ENCODE measurements at places on chromosomes 1 and 21.

DNA sequence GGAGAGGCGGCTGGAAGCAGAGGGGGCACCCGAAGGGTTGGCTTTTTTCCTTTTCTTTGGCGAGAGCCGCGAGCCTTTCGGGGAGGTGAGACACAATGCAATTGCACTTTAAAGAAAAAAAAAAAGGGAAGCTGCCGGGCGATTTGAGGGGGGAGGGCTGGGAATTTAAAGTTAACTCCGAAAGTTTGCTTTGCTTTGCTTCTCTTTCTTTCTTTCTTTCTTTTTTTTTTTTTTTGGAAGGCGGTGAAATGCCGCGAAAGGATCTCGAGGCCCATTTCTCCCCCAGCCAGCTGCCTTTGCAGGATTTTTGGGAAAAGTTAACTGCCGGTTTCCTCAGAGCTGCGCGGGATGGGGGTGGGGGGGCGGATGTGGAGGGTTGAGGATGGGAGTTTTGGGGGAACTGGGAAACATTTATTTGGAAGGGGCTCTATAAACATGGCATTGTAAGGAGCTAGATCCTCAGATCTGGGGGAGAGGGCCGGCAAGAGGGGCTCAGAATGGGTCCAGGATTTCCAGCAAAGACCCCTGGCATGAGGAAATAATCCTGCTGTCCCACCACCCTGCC lies 997 bp downstream of the ZNF362 start:
- no peak for DNase-seq

GRCh38 chr1:209335178-209335577 lies 248.3 kb upstream of the CAMK1G start:
- DNase-seq: no peak

- no peak for DNase-seq
These were observed 38.4 kb upstream of the CCSAP start for GRCh38 chr1:229381234-229381633.

DNA sequence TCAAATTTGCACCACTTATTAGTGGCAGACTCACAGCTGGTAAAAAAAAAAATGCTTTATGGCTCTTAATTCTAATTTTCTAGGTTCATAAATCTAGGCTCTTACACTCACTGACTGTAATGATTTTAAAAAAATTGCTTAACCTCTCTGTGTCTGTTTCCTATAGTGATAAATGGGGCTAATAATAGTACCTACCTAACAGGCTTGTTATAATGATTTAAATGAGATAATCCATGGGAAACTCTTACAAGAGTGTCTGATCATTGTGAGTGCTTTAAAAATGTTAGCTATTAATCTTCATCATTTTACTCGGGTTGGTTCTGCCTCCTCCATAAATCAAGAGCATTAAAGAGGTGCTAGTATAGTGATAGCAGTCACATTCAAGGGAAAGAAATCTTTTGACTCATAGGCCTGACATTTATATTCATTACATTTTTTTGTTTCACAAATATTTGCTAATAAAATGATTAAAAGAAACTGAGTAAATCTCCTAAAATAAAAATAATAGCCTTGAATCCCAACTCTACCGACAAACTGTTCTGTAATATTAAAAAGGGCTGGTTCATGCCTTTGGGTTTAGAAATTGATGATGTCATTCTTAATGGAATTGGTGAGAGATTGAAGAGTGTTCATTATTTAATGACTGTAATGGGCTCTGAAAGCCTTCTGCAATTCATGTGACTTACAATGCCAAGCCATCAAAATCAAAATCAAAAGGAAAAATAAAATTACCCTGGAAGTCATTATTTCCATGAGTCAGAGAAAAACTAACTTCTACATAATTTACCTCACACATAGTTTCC lies 93.9 kb upstream of the PALMD start:
- no peak for DNase-seq

DNA sequence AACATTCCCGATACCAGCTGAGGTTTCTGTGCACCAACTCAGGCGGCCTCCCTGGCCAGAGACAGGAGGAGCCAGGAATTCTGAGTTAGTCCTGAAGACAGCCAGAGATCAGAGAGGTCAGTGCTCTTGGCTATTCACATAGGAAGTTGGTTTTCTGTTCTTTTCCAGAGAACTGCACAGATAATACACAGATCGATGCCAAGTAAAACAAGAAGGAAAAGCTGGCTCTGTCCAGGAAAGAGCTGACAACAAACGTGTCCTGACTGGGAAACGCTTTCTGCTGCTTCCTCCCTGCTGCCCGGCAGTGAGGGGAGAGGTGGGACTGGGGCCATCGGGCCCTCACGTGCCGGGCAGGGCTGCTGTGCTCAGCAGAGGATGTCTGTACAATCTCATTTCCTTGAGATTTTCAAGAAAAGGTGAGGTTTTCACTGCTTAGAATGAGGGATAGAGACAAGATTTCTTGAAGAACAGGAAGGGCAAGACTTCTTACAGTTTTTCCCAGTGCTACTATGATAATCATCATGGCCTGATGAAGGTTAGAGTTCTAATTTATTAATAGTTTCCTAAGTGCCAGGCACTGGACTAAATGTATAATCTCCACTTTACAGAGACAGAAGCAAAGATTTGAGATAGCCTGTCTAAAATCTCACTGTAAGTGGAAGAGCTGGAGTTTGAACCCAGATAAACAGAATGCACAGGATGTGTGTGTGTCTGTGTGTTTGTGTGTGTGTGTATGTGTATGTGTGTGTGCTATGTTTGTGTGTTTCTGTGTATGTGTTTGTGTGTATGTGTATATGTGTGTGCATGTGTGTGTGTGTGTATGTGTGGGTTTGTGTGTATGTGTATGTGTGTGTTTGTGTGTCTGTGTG lies 211.0 kb upstream of the RAB4A start:
- DNase-seq: no peak

GRCh38 chr21:44867999-44868700 lies 5.3 kb downstream of the PTTG1IP start:
- no peak for DNase-seq

- no peak for DNase-seq
These were observed 37.1 kb upstream of the RAP1GAP start for GRCh38 chr1:21706151-21706835.

- no peak for DNase-seq
These were observed 103.4 kb downstream of the HLX start for GRCh38 chr1:220982686-220983085.

Measured in D721Med (cell line).